ENCODE measurements at places on chromosomes 1 and 21. TPM values are rescaled to one million over a fixed set of nuclear protein-coding genes. Genes with fewer than 3 reads are reported as not detected.

Gene LORICRIN
- not detected for total RNA-seq

Gene KCNE2
- not detected for total RNA-seq

DNA sequence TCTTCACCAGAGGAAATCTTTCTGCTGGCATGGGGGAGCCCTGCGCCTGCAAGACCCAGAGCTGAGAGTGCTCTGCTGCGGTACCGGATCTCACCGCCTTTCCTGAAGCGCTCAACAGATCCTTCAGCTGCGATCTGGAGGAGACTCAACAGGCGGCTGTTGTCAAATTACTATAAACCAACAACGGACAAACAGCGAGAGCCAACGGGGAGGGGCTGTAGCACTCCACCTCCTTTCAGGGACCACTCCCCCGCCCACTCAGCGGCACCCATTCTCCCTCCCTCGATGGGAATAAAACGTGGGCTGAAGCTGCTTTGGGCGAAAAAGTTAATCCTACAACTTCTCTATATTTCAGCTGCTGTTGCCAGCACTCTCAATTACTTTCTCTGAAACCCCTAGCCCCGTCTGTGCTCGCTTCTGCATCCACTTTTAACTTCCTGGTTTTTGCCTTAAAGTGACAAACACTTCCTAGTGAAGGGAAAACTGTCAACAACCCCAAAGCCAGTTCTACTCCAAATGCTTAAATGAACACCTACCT, at the start of gene FMO5:
Gene FMO5 (minus strand): TSS at position 147 of the 538 bp plus-strand sequence. CDS start 310 bp downstream, outside the sequence.
- peak; percentile 92 for ATAC-seq

GRCh38 chr1:1434131-1434823, 1.2 kb upstream of the VWA1 start:
- ATAC-seq = peak; percentile 26

- no peak for ATAC-seq
Observed at GRCh38 chr1:116585886-116586285, 15.1 kb upstream of the CD58 start.

Gene TEX38
- total RNA-seq = not detected

- no peak for ATAC-seq
Observed at GRCh38 chr1:101178341-101178687, 58.5 kb upstream of the S1PR1 start.

- peak; percentile 5 for ATAC-seq
Observed at GRCh38 chr1:15616373-15617172, 685 bp upstream of the DDI2 start.

- ATAC-seq = no peak
Observed at GRCh38 chr1:14755518-14756252, 157.2 kb downstream of the KAZN start.

GRCh38 chr1:103171041-103171590, 62.8 kb upstream of the COL11A1 start:
- ATAC-seq = no peak

Gene EVA1B
- total RNA-seq = 68.7 TPM

GRCh38 chr1:163162381-163162914, 40.3 kb downstream of the RGS5 start:
- no peak for ATAC-seq

Gene EVA1C
- 55.7 TPM for total RNA-seq

DNA sequence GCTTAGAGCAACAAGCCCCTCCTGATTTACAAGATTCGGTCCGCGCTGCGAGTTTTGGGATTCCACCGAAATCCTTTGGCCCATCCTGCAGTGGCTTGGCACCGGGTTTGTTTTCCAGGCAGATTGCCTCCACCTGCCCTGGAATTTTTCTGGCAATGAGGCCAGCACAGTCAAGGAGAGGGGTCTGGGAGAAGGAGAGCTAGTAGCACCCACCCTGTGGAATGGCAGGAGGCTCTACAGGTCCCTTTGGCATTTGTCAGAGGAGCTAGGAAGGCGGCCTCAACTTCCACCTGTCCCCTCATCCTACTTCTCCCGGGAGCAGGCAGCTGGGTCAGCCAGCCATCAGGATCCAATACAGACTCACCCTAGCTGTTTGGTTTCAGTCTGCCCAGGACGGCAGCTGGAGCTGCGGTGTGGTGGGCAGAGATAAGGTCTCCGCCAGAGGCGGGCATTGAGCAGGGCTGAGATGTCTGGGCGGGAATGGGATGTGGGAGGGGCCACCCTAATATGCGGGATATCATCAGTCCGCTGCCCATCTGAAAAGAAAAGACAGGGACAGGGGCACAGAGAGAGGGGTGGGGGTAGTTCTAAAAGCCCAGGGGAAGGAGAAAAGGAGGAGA, 37.8 kb upstream of the PRELP start:
- no peak for ATAC-seq

DNA sequence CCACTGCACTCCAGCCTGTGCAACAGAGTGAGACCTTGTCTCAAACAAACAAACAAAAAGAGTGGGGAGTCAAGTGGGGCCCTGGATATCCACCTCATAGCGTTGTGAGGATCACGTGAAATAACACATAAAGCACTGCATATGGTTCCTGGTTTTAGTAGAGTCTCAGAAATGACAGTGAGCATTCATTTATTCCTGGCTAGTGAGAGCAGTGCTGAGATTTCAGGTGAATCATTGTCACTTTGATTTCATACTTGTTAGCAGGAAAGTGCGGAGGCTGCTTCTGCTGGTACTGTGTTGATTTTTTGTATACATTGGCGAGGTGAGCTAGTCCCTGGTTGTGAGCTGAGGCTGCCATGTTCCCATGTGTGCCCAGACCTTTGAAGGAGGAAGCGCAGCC, 22.9 kb downstream of the ARHGEF10L start:
- ATAC-seq = no peak

DNA sequence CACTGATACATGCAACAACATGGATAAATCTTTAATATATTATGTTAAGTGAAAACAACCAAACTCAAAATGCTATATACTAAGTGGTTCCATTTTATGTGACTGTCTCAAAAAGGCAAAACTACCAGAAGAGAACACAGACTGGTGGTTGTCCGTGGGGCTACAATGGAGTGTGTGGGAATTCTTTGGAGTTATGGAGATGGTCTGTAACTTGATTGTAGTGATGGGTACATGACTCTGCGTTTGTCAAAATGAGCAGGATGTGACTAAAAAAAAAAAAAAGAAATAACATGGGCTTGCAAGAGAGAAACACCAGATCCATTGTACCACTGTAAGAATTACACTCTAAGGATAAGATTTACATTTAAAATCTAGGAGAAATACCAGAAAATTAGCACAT, 52.2 kb upstream of the KIAA1614 start:
- ATAC-seq = no peak

DNA sequence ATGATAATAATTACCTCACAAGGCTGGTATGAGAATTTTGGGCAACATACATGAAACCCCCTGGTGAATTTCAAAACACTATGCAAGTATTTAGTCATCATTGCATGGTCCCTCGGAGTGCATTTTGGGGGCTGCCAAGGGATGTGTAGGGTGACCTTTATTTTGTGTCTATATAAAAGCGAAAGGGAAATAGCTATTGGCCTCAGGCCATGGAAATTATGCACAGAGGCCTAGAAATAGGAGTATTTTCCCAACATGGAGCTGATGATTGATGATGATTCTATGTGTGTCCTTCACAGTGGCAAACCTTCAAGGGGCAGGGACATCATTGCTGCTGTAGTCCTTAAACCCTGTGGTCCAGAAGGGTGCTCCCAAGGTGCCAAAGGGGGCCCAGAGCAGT, 265.5 kb downstream of the ST6GALNAC3 start:
- no peak for ATAC-seq

Gene AURKAIP1
- total RNA-seq = 107 TPM

Gene GBP4
- 5.6 TPM for total RNA-seq

Gene MRPS15
- 52.6 TPM for total RNA-seq

DNA sequence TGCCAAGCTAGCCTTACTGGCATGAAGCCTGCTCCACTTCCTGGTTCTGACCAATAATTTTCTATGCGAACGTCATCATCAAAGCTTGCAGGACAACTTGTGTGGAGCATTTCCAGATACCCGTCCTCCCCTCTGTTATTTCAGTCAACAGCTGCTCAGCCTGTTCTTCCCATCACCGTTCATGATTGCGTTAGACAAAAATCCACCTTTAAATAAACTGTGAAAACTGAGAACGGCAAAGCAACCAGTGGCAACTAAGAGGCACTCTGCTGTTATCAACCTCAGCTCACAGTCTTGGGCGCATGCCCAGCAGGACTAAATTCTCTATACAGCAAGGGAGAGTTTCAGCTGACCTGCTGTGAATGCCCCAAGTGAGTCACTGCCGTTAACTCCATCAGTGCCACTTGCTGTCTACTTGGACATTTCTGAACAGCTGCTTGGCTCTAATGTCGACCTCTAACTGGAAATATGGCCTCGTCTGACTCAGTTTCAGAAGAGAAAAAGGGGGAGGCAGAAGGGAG, 207.4 kb upstream of the RUNX1 start:
- peak; percentile 72 for ATAC-seq

Gene HDGF
- 237 TPM for total RNA-seq

- ATAC-seq = no peak
Observed at GRCh38 chr1:83998205-83998497, 781 bp downstream of the TTLL7 start.

Gene SPATA46
- not detected for total RNA-seq

DNA sequence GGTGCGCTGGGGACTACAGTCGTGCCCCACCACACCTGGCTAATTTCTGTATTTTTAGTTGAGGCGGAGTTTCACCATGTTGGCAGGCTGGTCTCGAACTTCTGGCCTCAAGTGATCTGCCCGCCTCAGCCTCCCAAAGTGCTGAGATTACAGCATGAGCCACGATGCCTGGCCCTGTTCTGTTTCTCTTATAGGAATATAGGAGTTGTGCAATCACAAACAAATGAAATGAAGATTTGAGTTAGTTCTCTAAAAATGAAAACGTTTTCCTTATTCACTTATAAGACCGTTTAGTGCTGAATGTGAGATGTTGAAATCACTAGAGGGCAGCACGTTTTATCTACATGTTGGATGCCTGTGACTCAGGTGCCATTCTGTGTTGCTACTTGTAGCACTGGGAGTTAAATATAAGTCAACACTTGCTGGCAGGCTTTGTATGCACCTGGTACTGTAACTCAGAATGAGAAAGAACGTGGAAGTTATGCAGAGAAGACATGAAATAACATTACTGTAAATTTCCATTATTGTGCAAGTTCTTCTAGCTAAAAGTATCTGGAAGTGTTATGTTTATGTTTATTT, 45.8 kb downstream of the MIGA1 start:
- ATAC-seq = peak; percentile 55

DNA sequence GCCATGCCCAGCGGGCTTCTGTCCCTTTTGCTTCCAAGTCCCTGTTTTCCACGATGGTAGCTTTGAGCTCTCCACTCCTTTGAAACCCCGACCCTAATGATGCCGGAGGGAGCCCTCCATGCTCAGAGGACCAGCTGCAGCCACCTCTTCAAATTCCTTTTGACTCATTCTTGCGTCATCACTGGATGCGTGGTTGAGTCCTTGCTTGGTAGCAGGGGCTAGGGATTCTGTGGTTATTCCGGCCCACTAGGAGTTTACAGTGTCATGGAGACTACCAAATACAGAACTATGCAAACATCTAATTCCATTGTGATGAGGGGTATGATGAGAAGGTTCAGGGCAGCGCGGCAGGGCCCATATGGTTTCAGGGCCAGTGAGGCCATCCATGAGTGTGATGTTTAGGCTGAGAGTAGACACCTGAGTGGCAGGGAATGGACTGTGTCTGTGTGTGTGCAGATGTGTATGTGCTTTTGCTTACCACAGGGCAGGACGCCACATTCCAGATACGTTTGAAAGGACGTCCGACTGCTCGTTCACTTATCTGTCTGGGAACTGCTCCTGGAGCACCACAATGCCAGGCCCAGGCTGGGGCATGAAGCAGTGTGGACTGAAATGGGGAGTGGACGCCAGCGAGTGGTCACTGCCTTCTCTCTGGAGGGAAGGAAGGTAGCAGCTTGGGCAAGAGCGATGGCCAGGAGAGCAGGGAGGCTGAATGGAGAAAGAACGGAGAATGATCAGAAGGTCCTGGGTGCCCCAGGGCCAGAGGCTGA, 30.4 kb upstream of the ZBTB21 start:
- ATAC-seq = peak; percentile 46

Gene MT1HL1
- not detected for total RNA-seq

Gene TTC39A
- total RNA-seq = 0.40 TPM

DNA sequence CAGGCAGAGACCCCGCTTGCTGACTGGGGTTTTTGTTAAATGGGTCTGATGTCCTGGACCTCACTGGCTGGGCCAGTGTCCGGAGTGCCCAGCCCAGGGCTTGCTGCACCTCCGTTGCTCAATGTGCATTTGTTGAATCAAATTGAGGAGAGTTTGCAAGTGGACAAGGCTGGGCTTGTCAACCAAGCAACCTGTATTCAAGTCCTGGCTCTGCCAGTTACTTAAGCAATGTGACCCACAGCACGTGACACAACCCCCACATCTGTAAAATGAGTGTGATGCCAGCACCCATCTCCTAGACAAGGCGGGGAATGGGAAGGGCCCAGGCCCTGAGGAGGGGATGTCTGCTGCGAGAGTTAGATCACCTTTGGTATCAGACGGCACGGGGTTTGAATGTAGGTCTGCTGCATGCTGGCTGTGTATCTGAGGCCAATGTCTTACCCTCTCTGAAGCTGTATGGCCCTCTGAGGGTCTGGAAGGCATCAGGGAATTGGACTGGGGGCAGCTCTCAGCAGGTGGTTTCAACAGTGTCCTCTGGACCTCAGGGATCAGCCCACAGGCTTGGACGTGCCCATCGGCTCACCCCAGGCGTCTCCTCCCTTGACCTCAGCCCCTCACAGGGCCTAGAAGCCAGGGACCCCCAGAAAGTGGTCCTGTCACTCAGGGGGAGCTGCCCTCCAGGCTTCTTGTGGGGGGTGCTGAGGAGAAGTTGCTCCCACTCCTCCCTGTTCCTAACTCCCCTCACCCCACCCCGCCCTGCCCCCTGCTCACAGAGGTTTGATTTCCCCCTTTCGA, 51.0 kb upstream of the RUNX3 start:
- no peak for ATAC-seq

Gene KPNA6
- 70.4 TPM for total RNA-seq

DNA sequence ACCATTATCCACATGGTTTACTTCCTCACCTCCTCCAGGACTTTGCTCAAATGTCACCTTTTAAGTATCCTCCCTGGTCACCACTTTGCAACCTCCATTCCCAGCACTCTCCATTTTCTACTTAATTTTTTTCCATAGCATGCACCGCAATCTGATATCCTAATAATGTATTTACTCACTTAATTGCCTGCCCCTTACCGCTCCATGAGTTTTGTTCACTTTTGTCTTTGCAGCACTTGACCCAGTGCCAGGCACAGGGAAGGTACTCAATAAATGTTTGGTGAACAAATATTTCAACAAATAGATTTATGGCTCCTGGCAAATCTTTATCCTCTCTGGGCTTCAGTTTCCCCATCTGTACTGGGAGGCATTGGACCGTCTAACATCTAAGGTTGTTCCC, 53.6 kb downstream of the UBE2T start:
- ATAC-seq = no peak

- no peak for ATAC-seq
Observed at GRCh38 chr1:198486903-198487302, 53.6 kb downstream of the ATP6V1G3 start.

DNA sequence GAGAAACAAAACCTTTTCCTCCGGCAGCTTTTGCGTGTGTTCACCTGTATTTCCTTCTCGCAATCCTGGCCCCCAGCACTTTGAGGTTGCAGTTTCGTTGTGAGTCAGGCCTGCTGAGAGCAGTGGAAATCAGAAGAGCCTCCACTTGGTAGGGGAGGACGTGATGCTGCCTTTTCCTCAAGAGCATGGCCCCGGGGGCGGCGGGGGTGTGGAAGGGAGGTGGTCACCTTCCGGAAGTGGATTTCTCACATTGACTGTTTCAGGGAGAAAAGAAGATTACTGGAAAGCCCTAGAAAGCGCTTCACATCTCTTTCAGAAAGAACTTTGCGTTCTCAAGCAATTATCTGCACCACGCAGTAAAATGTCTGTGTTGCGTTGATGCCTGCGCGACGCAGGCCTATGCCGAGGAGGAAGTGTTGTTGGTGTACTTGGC, 12.2 kb upstream of the IL10 start:
- no peak for ATAC-seq

GRCh38 chr1:85629532-85629920, 49.0 kb downstream of the CCN1 start:
- ATAC-seq = no peak
